ENCODE measurements at places on chromosomes 2 and 18.

- no peak for DNase-seq
These were observed 31.8 kb downstream of the C1D start for GRCh38 chr2:68031043-68031442.

DNA sequence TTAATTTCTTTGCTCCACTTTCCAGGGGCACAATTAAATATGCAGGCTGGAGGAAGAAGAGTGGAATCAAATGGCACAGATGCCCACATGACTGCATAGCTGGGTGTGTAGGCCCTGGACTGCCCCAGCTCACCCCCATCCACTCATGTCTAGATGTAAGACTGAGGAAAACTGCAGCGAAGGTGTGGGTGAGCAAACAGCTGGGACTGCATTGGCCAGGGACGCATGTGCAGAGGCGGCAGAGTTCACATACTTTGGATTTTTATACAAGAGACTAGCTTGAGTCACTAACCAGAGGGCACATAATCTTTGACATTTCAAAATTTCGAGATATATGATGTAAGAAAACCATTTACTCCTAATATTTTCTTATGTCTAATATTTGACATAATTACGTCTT, 60.1 kb downstream of the SPIRE1 start:
- DNase-seq: peak; percentile 91

- DNase-seq: no peak
These were observed 13.7 kb upstream of the FOSL2 start for GRCh38 chr2:28378679-28379584.

GRCh38 chr2:225937625-225938187, 538.2 kb downstream of the NYAP2 start:
- DNase-seq: peak; percentile 3

- no peak for DNase-seq
These were observed 44.3 kb upstream of the TGIF1 start for GRCh38 chr18:3405713-3406112.

DNA sequence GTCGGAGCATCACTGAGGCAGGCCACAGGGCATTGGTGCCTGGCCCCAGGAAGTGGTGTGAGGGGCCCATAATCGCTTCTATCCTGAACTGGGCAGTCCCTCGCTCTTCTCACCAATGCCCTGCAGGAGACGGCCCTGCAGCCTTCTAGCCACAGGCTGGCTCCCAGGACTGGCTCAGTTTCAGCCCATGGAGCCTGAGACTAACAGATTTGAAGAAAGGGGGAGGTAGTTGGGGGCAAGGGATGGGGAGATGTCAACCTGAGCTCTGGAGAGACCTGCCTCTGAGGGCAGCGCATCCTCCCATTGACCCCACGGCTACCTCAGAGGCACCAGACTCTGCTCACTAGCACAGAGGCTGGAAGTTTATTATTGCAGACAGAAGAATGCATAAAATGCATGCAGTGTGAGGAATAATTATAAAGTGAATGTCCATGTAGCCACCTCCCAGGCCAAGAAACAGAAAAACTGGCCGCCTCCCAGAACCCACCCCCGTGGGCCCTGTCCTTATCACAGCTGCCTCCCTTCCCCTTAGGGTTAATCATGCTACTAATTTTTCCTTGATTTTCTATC, 1.4 kb downstream of the TOGARAM2 start:
- no peak for DNase-seq

GRCh38 chr2:53490659-53491058, 276.9 kb upstream of the CHAC2 start:
- peak; percentile 37 for DNase-seq

DNA sequence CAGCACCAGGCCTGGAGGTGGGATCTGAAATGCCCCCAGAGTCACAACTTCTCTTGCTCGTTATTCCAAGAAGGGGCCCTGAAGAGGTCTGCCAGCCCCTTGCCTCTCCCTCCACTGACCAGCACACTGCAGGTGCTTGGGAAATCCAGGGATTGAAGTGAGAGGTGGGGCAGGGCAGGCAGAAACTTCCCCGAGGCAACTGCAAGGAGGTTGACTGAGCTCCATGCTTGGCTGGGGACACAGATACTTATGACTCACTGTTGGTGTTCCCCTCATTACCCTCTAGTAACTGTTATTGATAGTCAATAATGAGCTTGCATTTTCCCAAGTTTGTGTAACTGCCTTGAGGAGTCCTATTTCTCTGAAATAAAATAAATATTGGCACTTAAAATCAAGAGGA, 47.5 kb downstream of the MARCO start:
- peak; percentile 86 for DNase-seq

GRCh38 chr2:191611614-191612013, 66.3 kb upstream of the NABP1 start:
- no peak for DNase-seq

GRCh38 chr2:219388121-219388906, 602 bp upstream of the DNPEP start:
- peak; percentile 95 for DNase-seq

- DNase-seq: no peak
These were observed 82.7 kb downstream of the LAMA1 start for GRCh38 chr18:7034924-7035323.

DNA sequence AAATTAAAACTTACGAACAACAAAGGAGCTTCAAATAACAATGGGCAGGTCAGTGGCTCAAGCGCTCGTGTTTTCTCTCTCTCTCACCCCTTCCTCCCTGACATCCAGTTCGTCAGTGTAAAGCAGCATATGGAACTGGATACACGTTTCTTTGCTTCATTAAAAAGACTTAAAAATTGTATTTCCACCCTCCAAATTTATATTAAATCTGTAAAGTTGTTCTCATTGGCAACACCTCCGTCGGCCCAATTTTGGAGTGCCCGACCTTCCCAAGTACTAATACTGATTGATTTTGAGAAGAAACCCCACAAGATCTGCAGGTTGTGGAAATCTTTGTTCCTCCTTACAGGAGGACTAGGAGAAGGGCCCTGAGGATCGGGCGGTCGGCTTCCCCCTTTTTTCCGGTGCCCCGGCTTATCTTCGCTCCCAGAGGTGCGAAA, 2.2 kb downstream of the TBR1 start:
- no peak for DNase-seq

- no peak for DNase-seq
These were observed 10.8 kb upstream of the TAF4B start for GRCh38 chr18:26215247-26215970.

DNA sequence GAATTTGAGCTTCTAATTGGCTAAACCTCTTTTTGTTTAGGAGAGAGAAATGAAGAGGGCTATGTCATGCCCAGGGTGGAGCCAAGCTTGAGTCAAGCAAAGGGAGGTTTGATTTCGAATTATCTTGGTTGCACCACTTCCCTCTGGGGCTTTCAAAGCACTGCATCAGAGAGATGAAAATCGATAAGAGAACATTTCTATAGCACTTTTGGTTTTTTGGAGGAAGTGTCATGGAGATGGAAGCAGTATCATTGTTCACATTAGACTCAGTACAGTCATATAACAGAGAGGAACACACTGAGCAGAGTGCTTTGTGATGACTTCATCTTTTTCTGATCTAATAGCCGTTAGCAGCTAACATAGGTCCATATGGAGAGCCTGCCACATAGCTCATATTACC, 120.3 kb upstream of the UXS1 start:
- no peak for DNase-seq

DNA sequence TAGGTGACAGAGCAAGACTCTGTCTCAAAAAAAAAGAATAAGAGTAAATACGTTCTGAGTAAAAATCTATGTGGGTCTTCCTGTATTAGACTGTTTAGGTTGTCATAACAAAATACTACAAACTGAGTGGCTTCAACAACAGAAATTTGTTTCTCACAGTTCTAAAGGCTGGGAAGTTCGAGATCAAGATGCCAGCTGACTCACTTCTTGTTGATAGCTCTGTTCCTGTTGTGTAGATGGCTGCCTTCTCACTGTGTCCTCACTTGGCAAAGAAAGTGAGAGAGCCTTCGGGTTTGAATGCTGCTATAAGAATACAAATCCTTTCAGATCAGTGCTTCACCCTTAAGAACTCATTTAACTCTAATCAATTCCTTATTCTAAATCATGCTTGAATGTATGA, 430.0 kb upstream of the VWC2L start:
- DNase-seq: no peak

DNA sequence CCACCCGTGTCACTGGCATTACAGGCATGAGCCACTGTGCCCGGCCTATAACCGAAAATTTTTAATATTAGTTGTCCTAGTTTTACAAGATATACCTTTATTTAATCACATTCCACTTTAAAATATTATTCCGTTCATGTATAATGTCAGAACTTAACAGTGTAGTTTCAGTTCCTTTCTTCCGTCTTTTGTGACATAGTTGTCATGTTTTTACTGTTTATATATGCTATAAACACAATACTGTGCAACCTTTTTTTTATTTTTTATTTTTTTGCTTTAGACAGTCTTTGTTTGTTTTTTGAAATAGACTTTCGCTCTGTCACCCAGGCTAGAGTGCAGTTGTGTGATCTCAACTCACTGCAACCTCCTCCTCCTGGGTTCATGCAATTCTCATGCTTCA, 129.5 kb upstream of the TTC27 start:
- DNase-seq: no peak

DNA sequence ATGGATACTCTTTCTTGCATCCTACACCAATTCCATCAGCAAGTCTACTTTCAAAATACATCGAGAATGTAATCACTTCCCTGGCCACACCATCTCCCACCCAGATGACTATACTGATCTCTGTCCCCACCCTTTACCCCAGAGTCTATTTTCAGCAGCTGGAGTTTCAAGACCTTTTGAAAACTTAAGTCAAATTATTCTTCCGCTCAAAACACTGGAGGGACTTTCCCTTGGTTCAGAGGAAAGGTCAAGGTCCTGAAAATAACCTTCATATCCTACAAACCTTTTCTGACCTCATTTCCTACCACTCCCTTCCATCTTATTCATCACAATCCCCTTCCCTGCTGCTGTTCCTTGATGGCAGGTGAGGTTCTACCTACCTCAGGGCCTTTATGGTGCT, 58.8 kb upstream of the LYPD6 start:
- DNase-seq: no peak

DNA sequence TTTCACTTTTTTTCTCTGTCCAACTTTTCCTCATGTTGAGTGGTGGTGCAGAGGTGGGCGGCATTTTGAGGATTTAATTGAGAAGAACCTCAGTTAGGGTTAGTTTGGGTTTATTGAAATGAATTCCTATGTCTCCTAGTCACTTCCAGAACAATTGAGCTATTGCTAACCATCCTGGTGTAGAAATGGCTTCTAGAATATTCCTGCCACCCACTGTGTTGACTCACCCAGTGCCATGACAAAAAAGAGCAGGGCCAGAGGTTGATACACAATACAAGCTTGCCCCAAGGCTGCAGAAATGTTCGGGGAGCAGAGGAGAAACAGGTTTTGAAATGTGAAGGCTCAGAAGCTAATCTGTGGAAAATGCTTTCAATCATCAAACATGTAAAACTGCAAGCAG, 167.1 kb upstream of the TRIB2 start:
- DNase-seq: peak; percentile 62

DNA sequence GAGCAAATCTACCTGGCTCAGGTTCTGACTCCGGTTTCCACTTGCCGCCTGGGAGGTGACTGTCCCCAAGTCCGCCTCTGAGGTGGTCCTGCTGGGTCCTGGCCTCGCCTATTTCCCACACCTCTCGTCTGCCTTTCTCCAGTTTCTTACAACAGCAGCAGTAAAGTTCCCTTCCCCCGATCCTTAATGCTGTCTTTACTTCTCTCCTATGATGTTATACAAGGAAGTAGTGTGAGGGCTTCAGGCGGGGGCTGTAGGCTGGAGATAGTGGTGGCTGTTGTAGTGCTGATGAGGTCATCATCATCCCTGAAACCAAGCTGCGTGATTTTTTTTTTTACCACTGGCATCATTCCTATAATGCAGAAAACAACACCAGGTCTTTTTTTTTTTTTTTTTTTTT, 18.9 kb downstream of the TGIF1 start:
- peak; percentile 54 for DNase-seq
